ENCODE measurements at places on chromosomes 11 and 22. TPM values are rescaled to one million over a fixed set of nuclear protein-coding genes. Genes with fewer than 3 reads are reported as not detected.

Gene FAM83F
- 7.5 TPM for total RNA-seq

Gene ARHGAP8
- 32.6 TPM for total RNA-seq

Gene OR8G5
- total RNA-seq: not detected

Gene PRR33
- 0.32 TPM for total RNA-seq

Gene KREMEN1
- total RNA-seq: 0.23 TPM

Gene RAPSN
- total RNA-seq: 1.6 TPM

Gene SHANK3
- not detected for total RNA-seq

Gene CHST1
- not detected for total RNA-seq

Gene MAP6
- total RNA-seq: not detected

Gene XRRA1
- total RNA-seq: 14.3 TPM

Gene PKDREJ
- total RNA-seq: 0.20 TPM

Gene PTGDR2
- 12.4 TPM for total RNA-seq

DNA sequence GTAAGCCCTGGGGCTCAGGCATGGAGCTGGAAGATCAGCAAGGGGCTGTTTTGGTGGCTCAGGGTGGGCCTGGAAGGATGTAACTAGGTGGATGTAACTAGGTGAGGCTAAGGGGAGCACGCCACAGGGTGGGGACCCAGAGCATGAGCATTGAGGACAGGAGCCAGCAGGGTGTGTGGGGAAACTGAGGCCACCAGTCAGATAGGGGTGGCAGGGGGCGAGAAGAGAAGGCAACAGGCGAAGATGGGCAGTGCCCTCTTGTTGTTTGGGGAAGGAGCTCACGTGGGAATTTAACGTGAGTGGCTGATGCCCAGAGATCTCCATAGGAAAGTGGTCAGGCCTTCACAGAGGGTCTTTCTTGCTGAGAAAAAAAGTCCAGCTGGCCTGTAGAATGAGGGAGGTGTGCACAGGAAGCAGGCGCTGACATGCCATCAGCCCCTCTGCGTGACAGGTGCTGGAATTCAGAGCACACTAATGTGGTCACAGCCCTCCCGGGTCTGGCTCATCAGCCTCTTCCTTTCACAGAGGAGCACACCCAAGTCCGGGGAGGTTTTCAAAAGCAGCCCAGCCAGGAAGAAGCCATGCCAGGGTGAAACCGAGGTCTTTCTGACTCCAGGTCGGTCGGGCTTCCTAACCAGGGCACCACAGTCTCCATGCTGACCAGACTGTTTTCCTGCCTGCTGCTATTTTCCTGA lies 54.6 kb upstream of the PAX6 start:
- DNase-seq: no peak

- no peak for DNase-seq
These were observed 103.7 kb downstream of the CTTN start for GRCh38 chr11:70501933-70502540.

GRCh38 chr22:32378707-32379272 lies 21.1 kb downstream of the RFPL3 start:
- no peak for DNase-seq

GRCh38 chr11:134658481-134659225 lies 246.6 kb upstream of the B3GAT1 start:
- peak; percentile 10 for DNase-seq

- no peak for DNase-seq
These were observed 504.6 kb downstream of the BRD1 start for GRCh38 chr22:49322861-49323622.

GRCh38 chr11:68552542-68552941 lies 92.0 kb downstream of the PPP6R3 start:
- no peak for DNase-seq

DNA sequence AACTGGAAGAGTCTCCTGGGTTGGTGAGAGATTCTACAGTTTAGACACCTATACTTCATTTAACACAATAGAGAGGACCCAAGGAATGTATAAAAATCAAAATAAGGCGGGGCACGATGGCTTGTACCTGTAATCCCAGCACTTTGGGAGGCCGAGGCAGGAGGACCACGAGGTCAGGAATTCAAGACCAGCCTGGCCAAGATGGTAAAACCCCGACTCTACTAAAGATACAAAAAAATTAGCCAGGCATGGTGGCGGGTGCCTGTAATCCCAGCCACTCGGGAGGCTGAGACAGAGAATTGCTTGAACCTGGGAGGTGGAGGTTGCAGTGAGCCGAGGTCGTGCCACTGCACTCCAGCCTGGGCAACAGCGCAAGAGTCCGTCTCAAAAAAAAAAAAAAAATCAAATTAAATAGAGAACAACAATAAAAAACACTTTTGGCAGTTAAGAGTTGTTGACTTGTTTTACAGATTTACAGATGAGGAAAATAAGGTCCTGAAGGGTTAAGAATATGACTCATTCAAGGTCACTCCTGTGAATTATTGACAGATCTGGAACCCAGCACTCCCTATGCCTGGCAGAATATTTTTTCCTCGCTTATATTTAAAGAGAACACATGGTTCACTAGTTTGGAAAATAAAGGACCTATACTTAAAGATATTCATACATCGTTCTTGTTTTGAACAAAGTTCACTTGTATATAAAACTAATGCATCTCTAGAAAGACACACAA lies 5.2 kb downstream of the LGR4 start:
- DNase-seq: no peak

- DNase-seq: no peak
These were observed 35.2 kb downstream of the MYO7A start for GRCh38 chr11:77163271-77163670.

DNA sequence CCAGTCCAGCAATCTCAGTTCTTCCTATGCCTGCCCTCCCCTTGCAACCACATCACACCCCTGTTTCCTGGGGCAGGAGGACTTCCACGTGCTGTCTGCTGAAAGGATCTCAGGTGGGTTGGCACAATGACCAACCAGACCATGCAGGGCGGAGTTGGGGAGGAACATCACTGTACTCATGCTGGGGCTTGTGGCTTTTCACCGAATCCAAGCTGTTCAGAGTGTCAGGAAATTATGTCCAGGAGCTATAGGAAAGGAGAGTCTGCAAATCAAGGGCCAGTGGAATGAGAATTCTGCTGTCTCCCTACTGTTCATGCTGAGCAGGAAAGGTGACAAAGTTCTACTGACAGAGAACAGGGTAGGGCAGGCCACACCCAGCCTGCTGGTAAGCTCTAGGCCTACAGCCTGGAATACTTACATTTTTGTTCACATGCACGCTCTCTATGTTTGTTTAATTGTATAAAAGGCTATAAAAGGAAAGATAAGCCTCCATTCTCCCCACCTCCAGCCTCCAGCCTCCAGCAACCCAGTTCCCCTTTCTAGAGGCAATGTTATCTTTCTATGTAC lies 1.7 kb upstream of the PLAAT2 start:
- DNase-seq: no peak

DNA sequence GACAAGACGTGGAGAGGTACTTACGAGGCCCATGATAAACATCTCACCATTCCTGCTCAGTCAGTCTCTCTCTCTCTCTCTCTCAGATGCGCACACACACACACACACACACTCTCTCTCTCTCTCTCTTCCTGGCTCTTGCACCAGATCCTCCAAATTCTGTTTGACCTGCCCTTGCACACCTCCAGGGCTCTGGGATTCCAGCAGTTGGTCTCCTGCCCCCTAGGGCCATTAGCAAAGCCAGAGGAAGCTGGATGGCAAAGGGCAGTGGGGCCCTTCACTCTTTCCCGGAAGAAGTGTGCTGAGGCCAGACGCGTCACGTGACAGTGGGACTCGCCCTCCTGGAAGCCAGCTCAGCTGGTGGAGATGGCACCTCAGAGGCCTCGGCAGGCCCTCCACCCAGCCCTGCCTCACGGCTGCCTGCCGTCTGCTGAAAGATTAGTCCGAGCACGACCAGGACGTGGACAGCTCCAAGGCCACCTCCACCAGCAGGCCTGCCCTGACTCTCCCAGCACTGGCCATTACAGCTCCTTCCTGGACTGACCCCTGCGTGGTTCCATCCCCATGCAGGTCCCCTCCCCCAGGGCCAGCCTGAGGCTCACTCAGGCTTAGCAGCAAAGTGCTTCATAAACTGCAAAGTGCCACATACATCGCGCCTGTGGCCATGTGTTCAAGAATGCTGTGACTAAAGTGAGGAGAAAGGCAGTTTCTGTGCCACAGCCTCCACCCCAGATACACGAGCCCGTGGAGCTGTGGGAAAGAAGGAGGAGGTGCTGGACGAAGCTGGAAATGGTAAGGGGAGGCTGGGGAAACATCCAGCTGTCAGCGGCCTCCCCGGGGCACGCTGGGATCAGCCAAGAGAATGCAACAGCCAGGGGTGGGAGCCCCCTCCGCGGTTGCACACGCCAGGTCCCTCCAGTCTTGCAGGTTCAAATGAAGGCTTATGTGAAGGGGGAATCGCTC lies 3.7 kb downstream of the PDGFB start:
- DNase-seq: no peak

DNA sequence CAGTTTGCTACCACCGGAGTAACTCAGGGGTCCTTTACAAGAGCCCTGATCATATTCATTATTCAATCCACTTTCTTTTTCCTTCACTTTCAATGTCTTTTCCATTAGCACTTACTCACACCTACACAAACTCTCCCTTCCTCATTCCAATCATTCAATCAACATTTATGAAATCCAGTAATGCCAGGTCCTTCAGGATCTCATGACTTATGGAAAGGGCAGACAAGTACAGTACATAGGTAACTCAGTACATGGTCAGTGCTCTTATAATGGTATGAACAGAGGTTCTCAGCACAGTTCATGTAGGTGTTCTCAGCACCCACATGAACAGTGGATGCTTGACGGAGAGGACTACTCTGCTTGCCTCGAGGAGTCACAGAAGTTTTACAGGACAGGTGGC lies 106.6 kb downstream of the USP35 start:
- DNase-seq: no peak

GRCh38 chr11:66230156-66230555 lies 38.3 kb upstream of the RAB1B start:
- no peak for DNase-seq

- DNase-seq: no peak
These were observed 25.6 kb upstream of the TMEM135 start for GRCh38 chr11:87012089-87012488.

DNA sequence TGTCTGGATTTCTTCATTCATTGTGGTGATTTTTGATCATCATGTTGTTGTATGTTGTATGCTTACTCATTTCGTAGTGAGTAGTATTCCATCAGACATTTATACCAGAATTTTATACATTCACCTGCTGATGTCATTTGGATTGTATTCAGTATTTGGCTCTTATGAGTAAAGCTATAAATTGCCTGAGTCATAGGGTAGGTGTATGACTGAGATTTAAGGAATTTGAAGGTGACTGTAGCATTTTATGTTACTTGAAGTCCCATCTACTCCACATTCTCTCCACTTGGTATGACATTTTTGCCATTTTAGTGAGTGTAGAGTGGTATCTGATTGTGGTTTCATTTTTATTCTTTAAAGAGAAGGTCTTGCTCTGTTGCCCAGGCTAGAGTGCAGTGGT lies 548.2 kb downstream of the TBC1D22A start:
- no peak for DNase-seq

DNA sequence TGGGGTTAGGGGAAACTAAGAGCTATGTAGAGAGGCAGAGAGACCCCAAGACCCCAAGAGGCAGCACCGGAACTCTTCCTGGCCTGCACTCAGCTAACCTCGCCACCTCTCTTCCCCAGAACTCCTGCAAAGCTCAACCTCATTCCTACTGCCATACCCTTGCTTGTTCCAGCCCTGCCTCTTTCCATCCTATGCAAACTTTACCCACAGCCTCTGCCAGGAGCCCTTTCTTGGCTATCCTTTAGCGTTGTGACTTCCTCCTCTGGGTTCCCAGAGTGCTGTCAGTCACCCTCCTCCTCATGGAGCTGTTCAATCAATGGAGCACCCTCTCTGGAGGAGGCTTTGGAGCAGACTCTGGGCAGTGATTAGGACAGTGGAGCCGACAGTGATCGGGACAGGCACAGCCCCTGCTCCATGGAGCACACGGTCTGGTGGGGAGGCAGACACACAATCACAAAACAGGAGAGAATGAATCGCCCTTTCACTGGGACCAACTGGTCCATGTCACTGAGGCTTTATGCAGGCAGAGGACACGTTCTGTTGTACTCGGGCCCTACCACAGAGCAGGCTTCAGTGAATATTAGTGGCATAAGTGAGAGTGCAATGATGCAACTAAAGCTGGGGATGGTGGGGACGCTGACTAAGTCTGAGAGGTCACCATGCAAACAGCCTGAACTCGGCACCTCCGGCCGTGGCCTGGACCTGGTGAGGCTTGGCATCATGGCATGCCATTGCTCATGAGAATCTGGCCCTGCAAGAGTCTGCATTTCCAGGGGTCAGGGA lies 24.6 kb upstream of the P2RY2 start:
- no peak for DNase-seq

- no peak for DNase-seq
These were observed 7.6 kb upstream of the GALR3 start for GRCh38 chr22:37815593-37815992.

DNA sequence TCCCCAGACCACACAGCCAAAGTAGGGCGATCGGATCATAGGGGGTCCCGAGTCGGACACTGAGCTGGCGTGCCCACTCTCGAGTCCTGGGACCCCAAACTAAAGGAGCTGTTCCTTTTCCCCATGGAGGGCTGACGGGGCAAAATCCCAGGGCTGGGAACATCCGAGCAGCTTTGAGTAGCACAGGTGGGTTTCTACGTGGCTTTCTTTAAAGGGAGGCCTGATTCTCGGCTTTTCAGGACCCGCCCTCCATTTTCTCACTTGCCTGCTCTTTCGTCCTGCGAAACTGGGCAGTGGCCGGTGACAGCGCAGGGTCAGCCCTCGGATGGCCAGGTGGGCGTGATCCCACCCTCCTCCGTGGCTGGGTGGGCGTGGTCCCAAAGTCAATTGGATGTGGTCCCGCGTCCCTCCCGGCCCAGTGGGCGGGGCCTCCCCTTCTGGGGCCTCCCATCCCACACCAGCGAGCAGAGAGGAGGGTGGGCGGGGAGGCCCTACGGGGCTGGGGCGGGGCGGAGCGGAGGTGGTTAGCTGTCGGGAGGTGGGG lies 17.5 kb upstream of the TXNRD2 start:
- DNase-seq: no peak

DNA sequence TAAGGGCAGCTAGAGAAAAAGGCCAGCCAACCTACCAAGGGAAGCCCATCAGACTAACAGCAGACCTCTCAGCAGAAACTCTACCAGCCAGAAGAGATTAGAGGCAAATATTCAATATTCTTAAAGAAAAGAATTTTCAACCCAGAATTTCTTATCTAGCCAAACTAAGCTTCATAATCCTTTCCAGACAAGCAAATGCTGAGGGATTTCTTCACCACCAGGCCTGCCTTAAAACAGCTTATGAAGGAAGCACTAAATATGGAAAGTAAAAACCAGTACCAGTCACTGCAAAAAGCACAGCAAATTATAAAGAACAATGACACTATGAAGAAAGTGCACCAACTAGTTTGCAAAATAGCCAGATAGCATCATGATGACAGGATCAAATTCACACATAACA lies 30.6 kb upstream of the CASP12 start:
- no peak for DNase-seq
